ENCODE measurements at places on chromosomes 2 and 18.
A peak's percentile ranks its signal among the peaks of the same experiment; 100 is the strongest.

GRCh38 chr2:85151026-85151425, 17.8 kb downstream of the TCF7L1 start:
- DNase-seq = no peak

DNA sequence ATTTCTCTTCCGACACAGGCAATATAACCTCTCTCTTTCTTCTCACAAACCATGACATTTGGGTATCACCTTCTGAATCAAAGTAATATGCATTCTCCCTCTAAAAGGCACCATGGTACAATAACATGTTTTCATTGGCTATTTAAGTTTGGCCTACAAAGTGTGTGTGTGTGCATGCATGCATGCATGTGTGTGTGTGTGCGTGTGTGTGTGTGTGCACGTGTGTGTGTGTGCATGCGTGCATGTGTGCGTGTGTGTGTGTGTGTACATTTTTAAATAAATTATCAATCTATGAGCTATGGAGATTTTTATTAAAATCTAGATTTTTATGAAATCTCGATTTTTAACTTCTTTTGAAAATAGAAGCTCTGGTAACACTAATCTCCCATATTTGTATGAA, 745.3 kb upstream of the ZEB2 start:
- DNase-seq = no peak

- DNase-seq = peak; percentile 71
Measured at GRCh38 chr18:63149302-63149587, 170.3 kb downstream of the BCL2 start.

GRCh38 chr2:37893327-37893726, 31.8 kb upstream of the RMDN2 start:
- no peak for DNase-seq

DNA sequence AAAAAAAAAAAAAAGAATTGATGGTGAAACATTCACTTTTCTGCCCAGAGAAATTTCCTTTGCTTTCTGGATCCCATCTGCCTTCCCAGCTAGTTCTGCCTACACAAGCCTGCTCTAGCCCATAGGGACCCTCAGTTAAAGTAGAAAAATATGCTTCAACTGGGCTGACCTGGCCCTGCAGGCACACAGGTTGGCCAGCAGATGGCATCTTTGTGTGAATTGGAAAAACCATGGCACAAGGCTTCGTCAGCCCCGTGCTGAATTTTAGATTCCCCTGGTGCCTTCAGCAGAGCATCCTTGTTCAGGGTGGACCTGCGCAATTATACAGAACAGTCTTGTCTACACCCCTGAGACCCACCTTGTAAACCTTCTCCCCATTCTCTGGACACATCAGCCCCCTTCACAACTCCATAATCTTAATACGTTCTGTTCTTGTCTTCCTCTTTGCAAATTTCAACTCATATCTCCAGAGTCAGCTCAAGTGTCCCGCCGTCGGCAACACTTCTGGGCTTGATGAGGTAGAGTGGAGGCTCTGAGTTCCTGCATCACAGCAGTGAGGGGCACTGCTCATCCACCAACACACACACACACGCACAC, 114.5 kb downstream of the INSIG2 start:
- peak; percentile 27 for DNase-seq

GRCh38 chr2:1729242-1729641, 15.1 kb downstream of the PXDN start:
- no peak for DNase-seq

DNA sequence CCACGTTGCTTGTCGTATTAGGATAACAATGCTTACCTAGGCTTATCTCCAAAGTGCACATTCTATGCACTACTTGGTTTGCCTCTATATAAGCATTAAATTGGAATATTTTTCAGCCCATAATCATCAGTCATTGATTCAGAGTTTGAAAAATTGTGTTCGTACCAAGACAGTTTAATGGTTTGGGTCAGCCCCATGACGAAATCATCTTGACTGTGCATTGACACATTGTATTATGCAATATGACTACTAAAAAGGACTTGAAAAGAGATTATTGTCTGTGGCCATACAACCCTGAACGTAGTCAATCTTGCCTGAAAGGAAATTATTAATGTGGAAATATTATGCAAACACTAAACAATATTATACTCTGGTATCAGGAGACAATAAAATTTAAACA, 141.3 kb downstream of the EML6 start:
- no peak for DNase-seq

DNA sequence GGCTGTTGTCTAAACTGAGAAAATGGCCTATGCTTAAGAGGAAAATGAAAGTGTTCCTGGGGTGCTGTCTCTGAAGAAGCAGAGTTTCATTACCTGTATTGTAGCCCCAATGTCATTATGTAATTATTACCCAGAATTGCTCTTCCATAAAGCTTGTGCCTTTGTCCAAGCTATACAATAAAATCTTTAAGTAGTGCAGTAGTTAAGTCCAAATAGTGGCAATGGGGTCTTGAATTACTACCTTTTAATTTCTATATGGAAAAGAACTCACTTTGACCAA, 13.8 kb upstream of the ALLC start:
- DNase-seq = no peak

- peak; percentile 12 for DNase-seq
Measured at GRCh38 chr2:130728007-130728454, 839 bp upstream of the GPR148 start.

DNA sequence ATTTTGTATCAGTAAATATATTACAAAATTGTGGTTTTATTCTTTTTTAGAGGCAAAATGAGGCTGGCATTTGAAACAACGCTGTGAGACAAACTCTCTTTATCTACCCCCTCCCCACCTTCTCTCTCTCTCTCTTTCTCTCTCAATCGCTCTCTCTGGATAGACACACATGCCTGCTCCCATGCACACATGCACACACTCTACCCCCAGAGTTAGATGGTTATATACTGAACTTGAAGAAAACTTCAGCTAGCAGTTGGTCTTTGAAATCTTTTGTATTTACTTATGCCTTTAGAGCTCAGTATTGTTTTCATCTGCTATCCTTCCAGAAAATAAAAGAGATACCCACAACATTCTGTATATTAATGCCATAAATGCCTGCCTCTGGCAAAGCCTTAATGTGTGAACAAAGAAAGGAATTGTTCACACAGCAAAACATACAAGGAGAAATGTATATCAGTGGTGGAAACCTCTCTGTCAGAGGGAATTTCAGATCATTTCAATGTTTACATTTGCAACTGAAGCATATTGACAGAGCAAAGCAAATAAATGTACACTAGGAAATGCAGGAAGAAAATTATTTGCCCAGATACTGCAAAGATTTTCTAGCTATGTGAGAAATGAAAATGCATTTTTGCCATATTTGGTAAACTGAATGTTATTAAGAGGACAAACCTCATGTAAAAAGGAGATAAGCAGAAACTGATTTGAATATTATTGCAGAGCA, 217.0 kb upstream of the UBE2E3 start:
- DNase-seq = peak; percentile 85

DNA sequence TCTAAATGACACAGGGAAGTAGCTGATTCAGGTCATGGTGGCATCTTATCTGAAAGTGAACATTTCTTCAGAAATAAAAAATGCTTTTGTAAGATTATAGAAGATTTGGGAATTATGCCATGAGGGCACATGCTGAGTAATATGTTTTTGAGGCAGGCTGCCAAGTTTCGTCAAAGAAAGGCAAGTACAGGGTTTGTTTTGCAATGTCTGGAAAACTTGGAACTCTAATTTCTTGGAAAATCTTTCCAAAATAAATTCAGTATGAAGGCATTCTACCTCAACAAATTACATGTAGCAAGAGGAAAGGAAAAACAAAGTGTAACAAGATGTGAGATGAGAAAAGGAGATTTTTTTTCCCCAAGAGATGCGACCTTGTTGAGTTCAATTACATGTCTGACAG, 167.7 kb downstream of the PLCL1 start:
- DNase-seq = no peak

GRCh38 chr18:45412577-45412976, 202.7 kb upstream of the SLC14A2 start:
- no peak for DNase-seq

GRCh38 chr2:134119713-134120405, 134.0 kb upstream of the MGAT5 start:
- DNase-seq = peak; percentile 85

DNA sequence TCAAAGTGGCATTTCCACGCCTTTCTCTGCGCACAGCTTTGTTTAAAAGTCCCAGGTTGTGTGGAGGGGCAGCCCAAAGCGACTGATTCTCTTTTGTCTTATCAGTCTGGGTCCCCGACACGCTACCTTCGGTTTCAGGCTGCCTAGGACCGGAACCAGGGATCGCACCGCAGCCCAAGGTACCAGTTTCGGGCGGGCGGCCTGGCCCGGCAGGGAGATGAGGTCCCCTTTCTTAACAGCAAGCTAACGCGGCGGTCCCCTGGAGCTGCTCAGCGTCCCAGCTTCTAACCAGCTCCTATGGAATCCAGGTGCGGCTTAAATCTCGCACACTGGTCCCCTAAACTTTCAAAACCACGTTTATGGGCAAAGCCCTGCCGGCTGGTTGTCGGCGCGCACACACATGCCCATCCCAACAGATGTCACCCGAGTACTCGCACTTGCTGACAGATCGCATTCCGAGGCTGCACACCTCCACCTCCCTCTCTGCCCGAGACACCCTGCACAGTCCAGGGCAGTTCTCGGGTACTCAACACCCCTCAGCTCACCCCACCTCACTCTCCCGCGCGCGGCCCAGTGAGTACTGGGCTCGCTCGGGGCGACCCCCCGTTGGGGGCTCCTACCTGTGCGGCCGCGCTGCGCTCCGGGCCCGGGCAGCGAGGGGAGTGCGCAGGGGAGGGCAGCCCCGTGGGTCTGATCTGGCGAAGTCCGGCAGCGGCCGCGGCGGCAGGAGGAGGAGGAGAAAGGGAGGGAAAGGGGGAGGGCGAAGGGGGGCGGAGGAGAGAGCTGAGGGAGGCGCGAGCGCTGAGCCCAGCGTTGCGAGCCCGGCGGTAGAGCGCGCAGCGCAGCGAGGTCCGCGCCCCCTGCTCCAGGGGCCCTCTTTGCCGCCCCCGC, at the start of gene EFEMP1:
Gene EFEMP1 (minus strand): TSS at position 692 of the 891 bp plus-strand sequence. CDS start 1,342 bp downstream, outside the sequence.
- peak; percentile 37 for DNase-seq

DNA sequence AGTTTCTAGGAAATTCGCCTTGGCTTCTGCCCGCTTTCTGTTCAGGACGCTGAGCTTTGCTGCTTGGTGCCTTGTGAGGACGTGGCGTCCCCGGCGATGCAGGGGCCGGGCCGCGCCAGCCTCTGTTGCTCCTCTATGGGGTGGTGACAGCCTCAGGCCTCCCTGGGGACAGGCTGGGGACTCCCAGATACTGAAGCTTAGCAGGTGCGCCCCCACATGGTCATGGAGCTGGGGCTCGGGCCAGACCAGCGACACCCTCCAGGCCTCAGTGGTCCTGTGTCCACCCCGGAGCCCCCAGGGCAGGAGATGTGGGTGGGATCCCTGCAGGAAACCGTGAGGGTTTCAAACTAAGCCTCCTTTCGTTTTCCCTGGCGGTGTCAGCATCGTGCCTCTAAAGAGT, 29.2 kb downstream of the KCNG2 start:
- DNase-seq = no peak

DNA sequence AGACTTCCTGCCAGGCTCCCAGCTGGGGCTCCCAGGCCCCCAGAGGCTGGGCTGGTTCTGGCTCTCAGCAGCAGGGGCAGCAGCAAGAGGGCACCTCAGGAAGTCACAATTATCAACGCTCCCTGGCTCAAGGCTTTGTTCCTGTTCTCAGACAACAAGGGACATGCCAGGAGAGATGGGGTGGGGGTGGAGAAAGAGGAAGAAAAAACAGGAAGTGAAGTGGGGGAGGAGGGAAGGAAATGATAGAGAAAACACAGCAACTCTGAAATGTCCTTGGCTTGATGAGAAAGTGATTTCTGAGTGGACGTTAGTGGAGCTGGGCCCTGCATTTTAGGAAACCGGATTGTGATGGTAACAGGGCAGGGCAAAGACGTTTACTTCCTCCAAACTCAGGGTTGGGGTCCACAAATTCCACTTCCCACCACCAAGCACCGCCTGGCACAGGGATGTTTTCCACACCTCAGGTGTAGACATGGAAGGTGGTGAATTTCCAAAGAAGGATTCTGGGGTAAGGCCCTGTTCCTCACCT, 40.4 kb downstream of the CYRIA start:
- no peak for DNase-seq
